ENCODE measurements at places on chromosomes 2 and 18.
A peak's percentile ranks its signal among the peaks of the same experiment; 100 is the strongest.

GRCh38 chr2:175478096-175478768 lies 296.7 kb upstream of the ATP5MC3 start:
- no peak overlapping the region for H3K27ac ChIP-seq
- H3K4me1 ChIP-seq = no peaks in the 10 kb centered on the region

- no peak overlapping the region for H3K27ac ChIP-seq
- no peak for DNase-seq
- no peaks in the 10 kb centered on the region for H3K4me1 ChIP-seq
- no peaks in the 10 kb centered on the region for H3K36me3 ChIP-seq
These were observed 587.4 kb downstream of the METTL4 start for GRCh38 chr18:1983746-1984515.

- no peak for DNase-seq
- no peaks in the 10 kb centered on the region for H3K36me3 ChIP-seq
These were observed 10.3 kb upstream of the CYBRD1 start for GRCh38 chr2:171512014-171512413.

DNA sequence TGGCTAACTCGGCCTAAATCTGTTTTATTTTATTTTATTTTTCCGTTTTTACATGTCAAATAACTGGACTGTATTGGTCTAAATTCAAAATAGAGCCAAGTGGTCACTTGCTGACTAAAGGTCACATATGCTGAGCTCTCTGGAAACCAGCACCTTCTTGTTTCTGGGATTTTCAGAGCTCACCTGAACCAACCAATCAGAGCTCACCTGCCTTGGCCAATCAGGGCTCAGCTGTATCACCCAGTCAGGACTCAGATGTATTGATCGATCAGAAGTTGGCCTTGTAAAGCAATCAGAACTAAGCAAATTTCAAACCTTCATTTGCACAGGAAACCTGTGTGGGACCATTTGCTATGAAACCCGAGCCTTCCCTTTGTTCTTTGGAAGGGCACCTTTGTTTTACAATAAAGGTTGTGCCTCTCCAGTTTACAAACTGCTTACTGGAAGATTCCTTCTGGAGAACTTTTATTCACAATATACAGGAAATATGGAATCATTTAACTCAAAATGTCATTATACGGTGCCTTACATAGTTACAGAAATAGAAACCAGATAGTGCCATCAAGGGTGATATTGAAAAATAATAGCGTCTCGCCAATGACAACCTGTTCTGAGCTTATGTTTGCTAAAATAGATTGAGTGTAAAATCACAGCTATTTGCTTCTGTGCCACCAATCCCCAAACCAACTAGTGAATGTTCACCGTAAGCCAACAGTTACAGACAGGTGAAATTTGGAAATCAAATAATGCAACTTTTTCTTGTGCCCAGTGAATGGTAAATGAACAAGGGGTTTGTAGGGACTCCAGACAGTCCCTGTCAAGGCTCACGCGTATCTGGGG lies 17.3 kb upstream of the PSD4 start:
- H3K27ac ChIP-seq = peak overlapping the region; percentile 63
- H3K4me1 ChIP-seq = peaks cover 28% of the 10 kb centered on the region
- no peaks in the 10 kb centered on the region for H3K36me3 ChIP-seq
- no peak for DNase-seq

- DNase-seq = no peak
- H3K36me3 ChIP-seq = no peaks in the 10 kb centered on the region
- H3K27me3 ChIP-seq = no peaks in the 10 kb centered on the region
- H3K4me3 ChIP-seq = no peak overlapping the region
- H3K4me1 ChIP-seq = no peaks in the 10 kb centered on the region
These were observed 23.0 kb upstream of the MRO start for GRCh38 chr18:50842846-50843245.

GRCh38 chr2:192448881-192449280 lies 254.1 kb upstream of the TMEFF2 start:
- H3K27ac ChIP-seq = no peak overlapping the region
- H3K4me3 ChIP-seq = no peak overlapping the region
- H3K4me1 ChIP-seq = no peaks in the 10 kb centered on the region
- no peaks in the 10 kb centered on the region for H3K27me3 ChIP-seq

DNA sequence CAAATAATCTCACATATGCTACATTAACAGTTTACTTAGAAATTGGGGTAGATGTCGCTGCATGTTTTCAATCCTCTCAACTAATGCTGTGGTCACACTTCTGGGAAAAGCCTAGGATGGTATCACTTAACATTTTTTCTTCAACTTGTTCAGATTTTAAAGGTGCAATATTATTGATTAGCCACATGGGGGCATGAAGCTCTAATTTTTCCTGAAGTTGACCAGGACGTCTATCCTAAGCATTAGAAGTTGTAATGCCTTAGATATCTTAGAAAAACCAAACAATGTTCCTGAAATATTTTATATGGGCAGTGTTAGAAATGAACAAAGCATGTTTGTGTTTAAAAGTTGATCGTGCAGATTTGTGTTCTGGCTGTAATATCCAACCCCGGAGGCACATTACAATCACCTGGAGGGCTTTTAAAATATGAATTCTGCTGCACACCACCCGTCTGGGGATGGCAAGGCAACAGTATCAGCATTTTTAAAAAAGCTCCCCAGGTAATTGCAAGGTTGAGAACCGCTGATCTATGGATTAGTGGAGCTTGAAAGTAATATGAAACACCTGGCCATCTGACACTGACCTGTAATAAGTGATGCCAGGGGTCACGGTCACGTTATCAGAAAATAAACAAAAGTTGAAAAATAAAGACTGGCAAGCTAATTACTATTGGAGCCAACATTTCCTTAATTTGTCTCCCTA lies 100.5 kb upstream of the LMAN1 start:
- H3K4me3 ChIP-seq = no peak overlapping the region
- no peaks in the 10 kb centered on the region for H3K36me3 ChIP-seq
- DNase-seq = peak; percentile 60
- H3K4me1 ChIP-seq = peaks cover 7% of the 10 kb centered on the region
- H3K27ac ChIP-seq = no peak overlapping the region
- no peaks in the 10 kb centered on the region for H3K27me3 ChIP-seq

DNA sequence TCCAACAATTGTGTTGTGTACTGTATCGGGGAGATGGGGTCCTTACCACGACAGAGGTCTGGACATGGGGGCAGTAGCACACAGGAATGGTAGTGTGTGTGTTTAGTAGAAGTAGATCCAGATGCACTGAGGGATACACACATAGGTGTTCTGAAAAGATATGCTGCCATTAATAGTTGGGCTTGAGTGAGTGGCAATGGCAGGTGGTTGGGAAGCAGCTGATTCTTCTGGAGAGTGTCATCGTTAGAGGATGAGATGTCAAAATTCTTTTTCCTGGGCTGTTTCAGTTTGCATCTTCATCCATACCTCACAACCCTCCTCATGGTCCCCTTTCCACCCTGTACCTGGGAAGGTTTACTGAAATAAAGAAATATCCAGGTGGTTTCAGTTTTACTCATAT lies 66.6 kb downstream of the UGGT1 start:
- H3K27ac ChIP-seq = no peak overlapping the region
- peaks cover 94% of the 10 kb centered on the region for H3K36me3 ChIP-seq
- H3K4me1 ChIP-seq = no peaks in the 10 kb centered on the region
- no peak for DNase-seq
- no peak overlapping the region for H3K4me3 ChIP-seq

- H3K4me3 ChIP-seq = peak overlapping the region; percentile 96
- peak overlapping the region; percentile 100 for H3K27ac ChIP-seq
- DNase-seq = peak; percentile 45
These were observed 475 bp downstream of the B3GNT2 start for GRCh38 chr2:62196278-62196901.

- no peaks in the 10 kb centered on the region for H3K4me1 ChIP-seq
- H3K36me3 ChIP-seq = no peaks in the 10 kb centered on the region
- H3K27me3 ChIP-seq = no peaks in the 10 kb centered on the region
- no peak overlapping the region for H3K4me3 ChIP-seq
- H3K27ac ChIP-seq = no peak overlapping the region
These were observed 49.7 kb upstream of the CCDC85A start for GRCh38 chr2:56133931-56134629.

DNA sequence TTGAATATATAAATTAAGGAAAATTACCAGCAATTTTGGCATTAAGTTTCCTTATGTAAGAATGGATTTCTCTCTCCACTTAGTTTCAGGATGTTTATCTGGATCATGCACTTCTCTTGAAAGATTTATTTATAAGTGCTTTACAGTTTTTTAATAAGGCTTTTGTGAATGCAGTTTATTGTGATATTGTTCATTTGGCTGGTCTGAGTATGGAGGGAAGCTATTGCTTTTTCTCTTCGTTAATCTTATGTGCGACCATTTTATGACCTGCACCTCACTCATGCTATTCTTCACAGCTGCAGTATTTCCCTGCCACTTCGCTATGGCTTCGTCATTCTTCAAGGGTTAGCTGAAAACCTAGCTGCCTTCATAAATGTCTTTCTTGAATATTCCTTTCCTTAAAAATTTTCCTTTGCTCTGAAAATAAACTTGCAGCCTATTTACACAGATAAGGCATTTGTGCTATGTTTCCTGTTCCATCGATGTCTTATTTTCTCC lies 233.4 kb downstream of the SOCS6 start:
- H3K4me1 ChIP-seq = no peaks in the 10 kb centered on the region
- H3K27ac ChIP-seq = no peak overlapping the region
- H3K27me3 ChIP-seq = no peaks in the 10 kb centered on the region
- no peak overlapping the region for H3K4me3 ChIP-seq
- no peak for DNase-seq
- H3K36me3 ChIP-seq = no peaks in the 10 kb centered on the region

DNA sequence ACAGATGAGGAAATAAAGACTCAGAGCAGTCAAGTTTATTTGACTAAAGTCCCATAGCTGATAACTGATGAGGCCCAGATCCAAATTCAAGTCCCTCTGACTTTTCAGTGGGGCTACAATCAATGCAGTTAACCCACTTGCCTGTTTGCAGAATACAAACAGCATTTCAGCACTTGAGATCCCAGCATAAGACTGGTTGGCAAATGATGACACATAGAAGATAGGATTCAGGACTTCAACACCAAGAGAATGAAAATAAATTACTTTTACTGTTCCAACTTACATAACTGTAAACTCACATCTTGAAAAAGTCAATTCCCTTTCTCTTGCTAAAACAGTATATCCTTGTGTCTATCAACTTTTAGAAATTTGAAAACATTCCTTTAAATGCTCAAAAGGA lies 61.2 kb downstream of the CCDC93 start:
- no peak for DNase-seq
- peaks cover 99% of the 10 kb centered on the region for H3K36me3 ChIP-seq
- peaks cover 2% of the 10 kb centered on the region for H3K4me1 ChIP-seq
- no peaks in the 10 kb centered on the region for H3K27me3 ChIP-seq
- H3K27ac ChIP-seq = no peak overlapping the region

DNA sequence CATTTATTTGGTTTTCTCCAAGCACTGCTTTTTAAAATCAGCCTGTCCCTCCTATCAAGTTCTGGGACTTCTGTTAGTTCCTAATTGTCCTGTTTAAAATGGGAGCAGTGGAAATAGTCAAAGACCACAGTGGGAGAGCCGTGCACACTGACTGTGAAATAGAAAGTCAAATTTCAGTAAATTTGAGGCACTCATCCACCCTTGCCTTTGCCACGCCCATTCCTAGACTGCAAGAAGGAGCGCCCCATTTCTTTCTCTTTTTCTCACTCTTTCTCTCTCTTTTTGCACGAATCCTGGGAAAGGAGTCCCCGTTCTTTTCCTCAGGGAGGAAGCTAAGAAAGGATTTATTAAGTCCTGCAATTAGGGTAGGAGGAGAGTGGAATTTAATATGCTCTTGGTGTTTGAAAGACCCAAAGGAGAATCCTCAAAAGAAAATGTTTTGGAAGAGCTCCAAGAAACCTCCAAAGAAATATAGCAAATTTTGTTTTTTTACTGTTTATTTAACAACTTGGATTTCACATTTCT lies 7.5 kb downstream of the COL6A3 start:
- no peaks in the 10 kb centered on the region for H3K36me3 ChIP-seq
- H3K27ac ChIP-seq = peak overlapping the region; percentile 54
- no peak overlapping the region for H3K4me3 ChIP-seq
- DNase-seq = no peak
- no peaks in the 10 kb centered on the region for H3K27me3 ChIP-seq

GRCh38 chr2:8258406-8258805 lies 423.4 kb upstream of the ID2 start:
- DNase-seq = no peak
- no peaks in the 10 kb centered on the region for H3K27me3 ChIP-seq
- H3K4me3 ChIP-seq = no peak overlapping the region
- H3K4me1 ChIP-seq = no peaks in the 10 kb centered on the region

- no peaks in the 10 kb centered on the region for H3K4me1 ChIP-seq
- H3K27ac ChIP-seq = no peak overlapping the region
- H3K4me3 ChIP-seq = no peak overlapping the region
- no peaks in the 10 kb centered on the region for H3K27me3 ChIP-seq
- no peak for DNase-seq
These were observed 37.5 kb downstream of the PSME4 start for GRCh38 chr2:53933329-53933728.

All from stomach (tissue), 19 donors.